ENCODE measurements at places on chromosomes 7 and 10.

DNA sequence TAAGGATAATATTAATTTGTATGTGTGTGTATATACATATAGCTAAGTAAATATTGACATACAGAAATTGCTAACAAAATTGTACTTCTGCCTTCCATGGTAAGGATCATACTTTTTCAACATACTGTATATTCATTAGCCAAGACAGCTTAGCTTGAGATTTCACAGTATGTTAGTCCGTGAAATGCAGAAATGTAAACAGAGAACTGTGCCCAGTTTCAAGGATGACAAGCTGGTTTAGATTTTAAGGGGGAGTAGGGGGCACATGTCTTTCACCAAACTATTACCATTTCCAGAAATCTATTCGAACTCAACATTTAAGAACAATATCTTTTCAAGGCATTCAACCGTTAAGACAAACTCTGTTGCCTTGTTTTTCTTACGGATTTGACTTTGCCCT, 182.2 kb downstream of the SORCS1 start:
- no peak for DNase-seq

DNA sequence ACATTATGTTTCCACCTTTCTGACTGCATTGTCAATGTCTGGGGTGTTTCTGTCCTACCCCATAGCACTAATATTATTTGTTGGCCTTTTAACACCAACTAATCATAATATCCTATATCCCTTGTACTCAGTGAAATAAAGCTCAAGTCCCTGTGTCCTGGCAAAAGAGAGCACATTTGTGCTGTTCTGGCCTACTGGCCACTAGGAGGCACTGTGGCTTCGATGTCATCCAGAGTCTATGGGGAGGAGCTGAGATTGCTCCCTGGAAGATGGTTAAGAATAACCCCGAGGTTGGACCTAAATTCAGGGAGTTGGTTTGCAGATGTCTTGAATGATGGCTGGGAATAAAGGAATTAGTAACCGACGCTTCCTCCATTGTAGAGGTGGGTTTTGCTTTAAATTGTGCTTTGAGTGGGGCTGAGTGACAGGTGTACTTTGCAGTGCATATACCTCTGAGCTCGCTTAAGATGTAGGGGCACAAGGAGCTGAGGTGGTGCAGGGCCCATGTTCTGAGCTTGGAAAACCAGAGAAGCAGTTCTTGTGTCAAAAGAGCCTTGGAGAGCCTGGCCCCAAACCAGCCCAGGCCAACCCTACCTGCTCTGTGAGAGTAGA, 191.2 kb upstream of the PRSS1 start:
- DNase-seq: no peak

GRCh38 chr10:122454071-122454470, 382 bp upstream of the ARMS2 start:
- DNase-seq: no peak

GRCh38 chr10:48929413-48929990, 10.1 kb downstream of the LRRC18 start:
- no peak for DNase-seq

DNA sequence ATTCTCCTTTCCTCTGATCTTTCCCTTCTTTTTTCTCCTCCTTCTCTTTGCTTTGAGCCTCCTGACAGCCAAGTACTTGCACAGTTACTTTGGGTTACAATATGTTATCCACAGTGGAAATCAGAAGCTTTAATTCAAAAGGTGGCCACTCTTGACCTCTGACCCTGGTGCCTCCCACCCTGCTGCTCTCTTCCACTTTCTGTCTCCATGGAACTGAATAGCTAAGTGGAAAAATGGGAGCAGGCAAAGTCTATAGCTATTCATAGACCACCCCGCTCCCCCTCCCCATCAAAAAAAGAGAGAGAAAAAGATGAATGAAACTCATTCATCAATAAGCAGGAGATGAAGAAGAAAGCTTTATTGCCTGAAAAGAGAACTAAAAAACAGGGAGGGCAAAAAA, 39.4 kb downstream of the PTN start:
- DNase-seq: no peak

DNA sequence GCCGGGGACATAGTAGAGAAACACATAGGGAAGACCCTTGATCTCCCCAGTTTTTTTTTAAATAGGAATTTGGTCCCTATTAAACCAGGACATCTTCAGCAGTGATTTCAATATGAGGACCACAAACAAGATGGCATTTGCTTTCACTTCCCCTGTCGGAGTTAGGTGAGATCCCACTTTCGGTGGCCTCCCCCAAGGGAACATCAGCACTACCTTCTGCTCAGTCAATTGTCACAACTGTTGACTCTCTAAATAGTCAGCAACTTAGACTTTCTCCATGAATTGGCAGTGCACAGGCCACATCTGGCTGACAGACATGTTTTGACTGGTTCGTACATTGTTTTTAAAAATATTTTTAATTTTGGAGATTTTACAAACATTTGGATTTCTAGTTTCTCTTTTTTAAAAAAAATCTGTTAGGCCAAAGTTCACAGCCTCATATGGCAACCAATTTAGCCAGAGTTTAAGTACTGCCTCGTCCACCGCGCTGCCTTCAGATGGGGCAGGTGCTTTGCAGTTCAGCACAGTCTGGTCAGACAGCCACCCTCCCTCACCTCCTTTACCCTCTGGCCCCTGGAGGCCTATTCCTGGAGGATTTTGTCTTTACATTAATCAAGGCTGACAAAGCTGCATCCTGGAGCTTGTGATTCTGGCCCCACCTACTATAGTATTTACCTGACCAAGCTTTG, 139.2 kb upstream of the PRR15 start:
- no peak for DNase-seq

GRCh38 chr7:29955799-29956486, 33.7 kb downstream of the SCRN1 start:
- DNase-seq: no peak

GRCh38 chr10:24465124-24465874, 256.4 kb downstream of the KIAA1217 start:
- no peak for DNase-seq

DNA sequence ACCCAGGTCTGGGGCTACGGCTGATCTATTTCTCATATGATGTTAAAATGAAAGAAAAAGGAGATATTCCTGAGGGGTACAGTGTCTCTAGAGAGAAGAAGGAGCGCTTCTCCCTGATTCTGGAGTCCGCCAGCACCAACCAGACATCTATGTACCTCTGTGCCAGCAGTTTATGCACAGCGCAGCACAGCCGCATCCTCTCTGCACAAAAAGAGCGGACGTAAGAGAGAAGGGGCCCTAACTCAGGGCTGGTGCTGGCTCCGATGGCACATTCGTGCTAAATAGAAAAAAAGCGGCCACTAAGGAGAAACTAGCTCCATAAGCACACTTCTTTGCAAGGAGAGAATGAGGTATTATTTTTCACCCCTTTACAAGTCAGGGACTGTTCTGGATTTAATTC, 28.3 kb upstream of the PRSS1 start:
- no peak for DNase-seq

- no peak for DNase-seq
These were observed 52.4 kb upstream of the MACROH2A2 start for GRCh38 chr10:70000262-70000661.

- DNase-seq: no peak
These were observed 19.1 kb downstream of the PLPP4 start for GRCh38 chr10:120475844-120476791.

DNA sequence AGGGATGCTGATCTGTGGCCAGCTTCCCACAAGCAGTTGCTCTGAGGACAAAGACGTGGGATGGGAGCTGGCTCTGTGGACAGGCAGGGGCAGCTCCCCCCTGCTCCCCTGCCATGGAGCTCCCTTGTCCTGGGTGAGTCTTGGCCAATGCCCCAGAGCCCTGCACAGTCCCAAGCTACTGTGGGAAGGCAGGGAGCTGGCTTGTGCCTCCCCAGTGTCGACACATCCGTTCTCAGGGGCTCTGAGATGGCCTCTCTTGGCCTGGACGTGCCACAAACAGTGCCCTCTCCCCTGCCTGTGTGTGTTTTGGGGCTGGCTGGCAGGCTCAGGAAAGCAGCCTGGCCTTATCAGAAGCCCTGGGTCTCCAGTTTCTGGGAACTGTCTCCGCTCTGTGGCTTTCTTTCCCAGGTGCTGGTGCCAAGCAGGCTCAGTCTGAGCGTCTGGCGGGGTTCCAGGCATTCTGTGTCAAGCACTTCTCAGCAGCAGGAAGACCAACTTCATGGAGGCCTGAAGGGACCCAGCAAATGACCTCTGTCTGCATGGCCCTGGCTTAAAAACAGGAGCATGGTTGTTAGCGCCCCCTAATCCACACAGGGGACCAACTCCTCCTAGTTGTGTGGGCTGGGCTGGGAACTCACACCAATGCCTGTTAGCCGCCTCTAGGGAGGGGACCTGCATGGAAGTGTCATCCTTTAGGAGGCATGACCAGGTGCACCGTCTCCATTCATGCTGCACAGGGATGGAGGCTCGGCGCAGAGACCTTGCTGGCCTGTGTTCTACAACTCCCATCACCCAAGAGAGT, 375.2 kb downstream of the RPS24 start:
- DNase-seq: no peak

DNA sequence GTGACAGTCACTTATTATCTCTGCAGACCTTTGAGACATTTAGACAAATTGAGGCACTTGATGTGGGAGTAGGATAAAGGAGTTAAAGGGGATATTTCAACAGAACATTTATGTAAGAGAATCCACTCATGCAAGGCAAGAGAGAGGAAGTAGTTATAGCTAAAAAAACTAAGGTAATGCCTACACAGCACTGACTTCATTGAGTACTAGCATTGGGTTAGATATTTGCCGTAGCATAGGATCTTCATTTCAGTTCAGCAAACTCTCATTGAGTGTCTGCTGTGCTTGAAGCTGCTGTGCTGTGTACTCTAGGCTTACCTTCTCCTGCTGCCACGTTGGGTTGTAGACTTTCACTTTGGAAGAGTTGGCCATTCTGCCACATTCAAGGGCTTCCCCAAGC, 10.5 kb upstream of the ENTPD1 start:
- no peak for DNase-seq

- no peak for DNase-seq
These were observed 389.7 kb downstream of the INHBA start for GRCh38 chr7:41313171-41313570.

- DNase-seq: peak; percentile 14
These were observed 613.5 kb downstream of the PTPRN2 start for GRCh38 chr7:157973971-157974677.

DNA sequence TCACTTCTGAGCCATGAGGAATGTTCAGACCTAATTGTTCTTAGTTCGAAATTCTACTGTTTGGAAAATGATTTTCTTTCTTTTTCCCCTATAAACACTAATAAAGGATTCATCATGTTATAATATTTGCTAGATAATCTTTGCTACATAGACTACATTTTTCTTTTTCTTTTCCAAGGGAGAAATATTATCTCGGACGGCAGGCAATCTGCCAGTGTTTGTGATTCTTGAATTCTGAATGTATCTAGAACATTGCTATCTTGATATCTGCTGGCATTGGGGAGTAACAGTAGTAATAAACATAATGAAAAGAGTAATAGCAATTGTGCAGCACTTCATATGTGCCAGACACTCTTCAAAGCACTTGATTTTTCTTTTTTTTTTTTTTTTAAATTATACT, 107.7 kb upstream of the ZNF32 start:
- DNase-seq: no peak

DNA sequence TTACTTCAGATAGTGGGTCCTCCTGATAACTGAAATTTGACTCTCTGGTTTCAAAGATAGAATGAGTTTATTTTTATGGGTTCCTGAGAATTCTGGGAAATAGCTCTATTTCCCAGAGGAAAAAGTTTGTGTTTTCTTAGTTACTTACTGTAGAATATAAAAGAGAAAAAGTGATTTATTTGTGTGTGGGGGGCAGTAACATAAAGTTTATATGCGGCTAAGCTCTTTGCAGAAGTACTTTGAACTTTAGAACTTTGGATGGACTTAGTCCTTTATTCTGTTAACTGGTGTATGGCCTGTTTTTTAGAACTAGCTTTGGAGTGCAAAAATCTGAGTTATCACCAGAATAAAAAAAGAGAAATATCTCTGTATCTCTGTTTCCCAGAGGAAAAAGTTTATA, 157.1 kb downstream of the BBS9 start:
- no peak for DNase-seq

GRCh38 chr7:99833289-99833877, 5.6 kb downstream of the CYP3A43 start:
- no peak for DNase-seq

DNA sequence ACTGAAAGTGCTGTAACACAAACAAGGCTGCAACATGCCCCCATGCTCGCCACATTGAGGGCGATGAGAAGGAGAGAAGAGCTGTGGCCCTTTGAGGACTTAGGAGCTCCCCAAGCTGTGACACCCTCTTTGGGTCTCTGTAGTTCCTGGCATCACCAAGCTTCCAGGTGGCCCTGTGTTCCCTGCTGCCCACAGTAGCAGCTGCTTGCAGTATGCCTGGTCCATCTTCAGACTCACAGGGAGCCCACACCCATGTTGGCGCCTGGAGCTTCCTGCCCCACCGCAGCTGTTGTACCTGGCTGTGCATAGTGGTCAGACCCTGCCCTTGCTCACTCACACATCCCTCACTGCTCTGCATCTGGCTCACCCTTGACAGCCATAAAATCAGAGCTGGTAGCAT, 401.2 kb upstream of the NRG3 start:
- no peak for DNase-seq

DNA sequence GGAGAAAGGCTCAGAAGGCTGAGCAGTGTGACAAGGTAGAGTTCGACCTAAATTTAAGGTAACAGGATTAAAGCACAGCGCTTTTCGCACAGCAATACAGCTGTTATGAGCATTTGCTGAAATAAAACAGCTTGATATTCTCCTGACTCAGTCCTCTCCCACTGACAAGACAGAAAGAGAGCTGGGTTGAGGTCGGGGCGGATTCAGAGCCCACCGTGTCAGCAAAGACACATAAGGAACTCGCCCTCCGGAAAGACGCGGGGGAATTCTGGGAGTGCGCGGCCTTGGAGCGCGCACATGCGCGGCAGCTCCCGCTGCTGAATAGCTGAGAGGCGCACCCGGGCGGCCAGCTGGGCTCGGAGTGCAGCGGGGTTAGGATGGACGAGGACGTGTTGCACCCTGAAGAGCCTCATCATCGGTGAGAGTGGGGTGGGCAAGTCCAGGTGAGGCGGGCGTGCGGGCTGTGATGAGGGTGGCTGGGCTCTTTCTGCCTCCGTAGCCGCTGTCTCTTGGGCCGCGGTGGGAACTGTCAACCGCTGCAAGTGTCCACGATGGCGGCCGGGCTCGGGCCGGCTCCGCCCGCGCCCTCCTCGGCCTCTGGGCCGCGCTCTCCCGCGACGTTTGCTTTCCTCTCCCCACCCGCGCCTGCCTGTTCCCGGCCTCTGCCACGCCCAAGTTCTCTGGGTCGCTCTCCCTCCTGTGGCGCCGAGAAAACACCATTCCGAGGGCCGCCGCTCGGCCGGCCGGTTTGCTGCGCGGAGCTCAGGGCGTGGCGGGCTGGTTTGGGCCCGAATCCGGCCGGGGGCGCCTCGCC, 120.6 kb downstream of the LYZL1 start:
- peak; percentile 91 for DNase-seq

GRCh38 chr7:116534790-116535189, 10.0 kb downstream of the CAV1 start:
- DNase-seq: no peak

GRCh38 chr10:69179089-69179742, 818 bp upstream of the SUPV3L1 start:
- no peak for DNase-seq

- peak; percentile 98 for DNase-seq
These were observed 136.6 kb downstream of the PTPN20 start for GRCh38 chr10:47047577-47048525.
